PC-9 (cell line): ENCODE measurements at places on chromosomes 7 and 10.
A peak's percentile ranks its signal among the peaks of the same experiment; 100 is the strongest.

DNA sequence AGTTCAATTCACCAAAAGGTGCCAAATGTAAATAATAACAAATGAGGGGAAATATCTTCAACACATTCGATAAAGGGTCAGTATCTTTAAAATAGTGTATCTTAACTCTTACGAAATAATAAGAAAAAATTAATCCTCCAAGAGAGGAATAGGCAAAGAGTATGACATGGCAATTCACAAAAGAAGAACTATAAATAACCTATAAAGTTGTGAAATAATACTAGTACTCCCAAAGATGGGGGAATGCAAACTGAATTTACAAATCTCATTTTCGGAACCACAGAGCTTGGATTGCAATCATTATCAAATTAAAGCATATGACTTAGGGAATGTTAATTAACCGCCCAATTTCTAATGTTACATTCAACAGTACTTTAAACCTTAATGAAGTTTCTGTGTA is 78.2 kb upstream of the TARP start:
- no peak for DNase-seq

DNA sequence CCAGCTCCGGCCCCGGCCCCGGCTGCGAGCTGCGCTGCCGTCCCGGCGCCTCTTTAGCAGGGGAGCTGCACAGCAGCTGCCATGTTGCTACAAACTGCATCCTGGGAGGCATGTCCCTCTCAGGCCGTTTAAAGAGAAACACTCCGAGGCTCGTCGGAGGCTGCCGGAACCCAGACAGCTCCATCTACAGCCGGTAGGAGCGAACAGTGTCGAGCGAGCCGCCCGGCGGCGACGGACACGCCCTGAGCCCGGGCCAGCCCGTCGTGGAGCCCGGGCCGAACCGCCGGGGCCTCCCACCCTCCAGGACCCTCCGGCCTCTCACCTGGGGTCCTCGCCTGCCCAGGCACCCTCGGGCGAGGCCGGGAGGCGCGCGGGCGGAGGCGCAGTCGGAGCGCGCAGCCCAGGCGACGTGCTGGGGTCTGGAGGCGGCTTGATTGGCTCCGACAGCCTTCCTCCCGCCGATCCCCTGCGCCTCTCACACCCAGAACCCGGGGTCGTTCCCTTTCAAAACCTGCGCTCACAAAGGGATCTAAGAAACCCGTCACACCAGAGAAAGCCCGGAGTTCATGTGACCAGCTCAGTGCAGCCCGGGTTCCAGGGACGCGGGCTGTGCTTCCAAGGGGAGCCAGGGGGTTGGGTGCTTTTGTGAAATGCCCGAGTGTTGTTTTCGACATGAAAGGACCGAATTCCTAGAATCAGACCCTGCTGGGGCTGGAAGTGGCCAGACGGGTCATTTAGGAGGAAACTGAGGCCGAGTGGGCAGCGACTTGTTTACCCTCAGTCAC is at the start of gene ZNF777:
Gene ZNF777, minus strand, starts transcription at position 570 of the 785 bp plus-strand sequence. CDS start 5,040 bp downstream, outside the sequence.
- DNase-seq, result peak; percentile 76

DNA sequence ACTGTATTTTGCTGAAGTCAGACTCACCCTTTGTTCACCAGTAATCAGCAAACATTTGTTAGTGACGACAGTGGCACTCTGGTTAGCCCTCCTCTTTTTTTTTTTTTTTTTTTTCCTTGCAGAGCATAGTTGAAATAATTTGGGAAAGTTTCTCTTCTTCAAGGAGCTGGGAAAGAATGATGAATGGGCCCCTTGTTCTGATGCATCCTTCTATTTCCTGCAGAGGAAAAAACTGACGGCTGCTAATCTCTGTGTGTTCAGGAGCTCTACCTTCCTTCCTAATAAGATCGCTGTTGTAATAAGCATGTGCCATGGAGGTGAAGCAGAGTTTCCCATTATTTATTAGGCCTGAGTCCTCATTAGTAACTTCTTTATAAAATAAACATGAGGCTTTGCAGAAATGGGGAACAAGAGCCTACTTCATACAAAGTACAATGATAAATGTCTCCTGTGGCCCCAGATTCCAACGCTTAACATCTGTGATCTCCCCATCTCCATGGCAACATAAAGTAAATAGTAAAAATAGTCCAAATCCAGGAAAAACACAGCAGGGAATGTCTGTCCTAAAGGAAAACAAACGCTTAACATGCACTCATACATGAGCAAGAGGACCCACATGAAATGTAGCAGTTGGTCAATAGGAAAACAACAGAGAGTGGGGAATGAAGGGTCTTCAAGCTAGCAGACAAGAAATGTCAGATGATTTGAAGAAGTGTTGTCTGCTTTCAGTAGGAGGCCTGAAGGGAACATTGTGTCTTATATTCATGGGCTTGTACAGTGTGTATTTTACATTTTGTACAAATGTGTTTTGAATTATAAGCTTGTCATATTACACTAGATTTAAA is 59.1 kb upstream of the CALD1 start:
- DNase-seq, result no peak

GRCh38 chr7:98191668-98192431 is 19.4 kb upstream of the BHLHA15 start:
- DNase-seq, result no peak

DNA sequence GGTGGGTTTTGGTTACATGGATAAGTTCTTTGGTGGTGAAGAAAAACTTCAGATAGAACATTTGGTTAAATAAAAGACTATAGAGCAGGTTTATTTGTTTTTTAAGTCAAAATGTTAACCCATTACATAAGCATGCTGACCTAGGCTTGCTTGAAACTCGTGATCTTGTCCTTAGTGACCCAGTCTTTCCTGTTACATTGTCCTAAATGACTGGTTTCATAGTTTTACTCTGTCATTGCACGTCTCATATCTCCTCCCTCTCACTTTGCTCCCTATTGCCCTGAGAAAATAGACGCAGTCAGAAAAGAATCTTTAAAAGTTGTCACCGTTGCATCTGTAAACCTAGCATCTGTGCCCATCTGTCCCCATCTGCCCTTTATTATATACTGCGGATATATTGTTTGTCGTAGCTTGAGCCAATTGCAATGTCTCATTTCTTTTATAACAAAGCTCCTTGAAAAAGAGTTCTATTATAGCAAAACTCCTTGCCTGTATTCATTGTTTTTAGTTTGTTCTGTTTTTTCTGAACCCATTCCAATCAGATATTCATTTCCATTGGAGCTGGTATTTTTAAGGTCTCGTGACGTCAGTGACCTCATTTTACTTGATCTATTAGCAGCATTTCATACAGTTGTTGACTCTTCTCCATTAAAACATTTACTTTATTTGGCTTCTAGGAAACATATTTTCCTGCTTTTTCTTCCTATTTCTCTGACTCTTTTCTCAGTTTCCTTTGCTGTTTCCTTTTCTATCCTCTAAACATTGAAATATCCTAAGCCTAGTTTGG is 57.3 kb downstream of the HELLS start:
- no peak for DNase-seq

DNA sequence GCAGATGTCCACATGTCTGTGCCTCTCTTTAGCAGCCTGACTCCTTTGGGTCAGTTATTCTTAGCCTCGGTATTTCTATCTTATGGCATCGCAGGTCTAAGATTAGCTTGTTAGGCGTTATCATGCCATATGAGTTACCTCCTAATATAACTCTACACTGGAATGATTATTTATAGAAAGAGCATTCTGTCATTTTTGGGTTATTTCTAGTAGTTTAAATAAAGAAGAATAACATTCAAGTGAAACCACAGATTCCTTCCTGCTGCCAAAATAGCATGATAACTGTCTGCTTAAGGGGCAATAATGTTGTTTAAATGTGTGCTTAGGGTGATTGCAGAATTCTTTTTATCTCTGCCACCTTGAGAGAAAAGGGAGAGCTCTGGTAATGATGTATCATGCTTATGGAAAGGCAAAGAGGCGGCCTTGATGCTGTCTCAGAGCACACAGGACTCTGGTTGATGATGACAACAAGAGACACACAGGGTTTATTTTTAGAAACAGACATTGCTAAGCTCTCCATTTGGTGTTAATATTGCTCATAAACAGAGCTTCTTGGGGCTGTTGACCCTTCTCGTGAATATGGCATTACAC is 10.4 kb downstream of the HDAC9 start:
- peak; percentile 11 for DNase-seq

GRCh38 chr10:94546901-94547185 is 1.3 kb downstream of the HELLS start:
- no peak for DNase-seq

- no peak for DNase-seq
These were observed 243.6 kb downstream of the BICC1 start for GRCh38 chr10:58756130-58756719.
